T-helper 17 cell (primary cell): ENCODE measurements at places on chromosomes 11 and 22.
A peak's percentile ranks its signal among the peaks of the same experiment; 100 is the strongest.

DNA sequence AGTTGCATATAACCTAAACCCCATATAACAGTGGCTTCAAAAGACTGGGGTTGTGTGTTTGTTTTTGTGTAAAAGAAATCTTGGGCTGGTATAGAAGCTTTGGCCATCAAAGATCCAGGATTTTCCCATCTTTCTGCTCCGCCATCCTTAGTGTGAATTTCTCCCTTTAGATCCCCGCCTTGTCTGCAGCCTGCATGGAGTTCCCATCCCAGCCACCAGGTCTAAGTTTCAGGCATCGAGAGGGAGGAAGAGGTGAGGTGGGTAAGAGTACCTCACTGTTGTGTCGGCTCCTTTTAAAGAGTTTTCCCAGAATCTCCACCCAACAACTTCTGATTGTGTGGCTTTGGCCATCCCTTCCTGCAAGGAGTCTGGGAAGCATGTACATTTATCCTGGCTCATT, 195.5 kb upstream of the SORL1-AS1 start:
- DNase-seq = no peak

DNA sequence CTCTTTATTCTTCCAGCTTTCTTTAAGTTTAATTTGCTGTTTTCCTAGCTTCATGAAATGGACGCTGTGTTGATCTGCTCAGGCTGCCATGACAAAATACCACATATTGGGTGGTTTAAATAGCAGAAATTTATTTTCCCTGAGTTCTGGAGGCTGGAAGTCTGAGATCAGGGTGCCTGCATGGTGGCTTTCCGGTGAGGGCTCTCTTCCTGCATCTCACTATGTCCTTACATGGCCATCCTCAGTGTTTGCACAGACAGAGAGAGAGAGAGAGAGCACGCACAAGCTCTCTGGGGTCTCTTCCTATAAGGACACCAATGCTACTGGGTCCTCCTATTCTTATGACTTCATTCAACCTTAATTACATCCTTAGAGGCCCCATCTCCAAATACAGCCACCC, 28.7 kb downstream of the MCAM start:
- DNase-seq = no peak

GRCh38 chr11:95521133-95521542, 268.4 kb downstream of the FAM76B start:
- DNase-seq = no peak

DNA sequence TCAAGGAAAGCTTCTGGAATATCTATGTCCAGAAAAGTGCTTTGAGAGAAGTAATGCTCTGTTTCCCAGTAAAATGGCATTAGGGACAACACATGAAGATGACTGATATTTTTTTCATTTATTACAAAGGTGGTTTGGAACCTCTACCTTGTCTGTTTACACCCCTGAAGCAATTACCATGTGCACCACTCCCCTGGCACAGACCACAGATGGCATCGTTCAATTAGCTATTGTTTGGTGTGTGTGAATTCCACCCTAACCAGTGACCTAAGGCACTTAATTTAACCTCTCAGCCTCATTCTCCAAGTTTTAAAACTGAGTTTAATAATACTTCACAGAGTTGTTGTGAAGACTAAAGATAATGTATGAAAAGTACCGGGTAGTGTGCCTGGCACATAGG, 127.6 kb upstream of the BMAL1 start:
- no peak for DNase-seq

DNA sequence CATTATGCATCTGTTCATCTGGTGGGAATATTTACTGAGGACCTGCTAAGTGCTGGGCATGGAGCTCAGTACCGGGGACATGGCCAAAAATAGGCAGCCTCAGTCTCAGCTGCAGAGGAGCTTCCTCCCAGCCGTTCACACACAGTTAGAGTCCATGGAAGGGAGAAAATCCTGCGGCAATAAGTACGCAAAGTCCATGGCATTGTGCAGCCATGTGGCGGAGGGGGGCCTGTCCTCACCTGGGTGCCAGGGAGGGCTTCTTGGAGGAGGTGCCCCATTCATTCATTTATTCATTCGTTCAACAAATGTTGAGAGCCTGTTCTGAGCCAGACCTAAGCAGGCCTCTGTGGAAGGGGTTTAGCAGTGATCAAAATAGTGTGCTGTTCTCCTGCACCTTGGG, 59.3 kb upstream of the ANO1 start:
- no peak for DNase-seq

GRCh38 chr11:123601136-123601535, 53.3 kb downstream of the SCN3B start:
- DNase-seq = no peak

DNA sequence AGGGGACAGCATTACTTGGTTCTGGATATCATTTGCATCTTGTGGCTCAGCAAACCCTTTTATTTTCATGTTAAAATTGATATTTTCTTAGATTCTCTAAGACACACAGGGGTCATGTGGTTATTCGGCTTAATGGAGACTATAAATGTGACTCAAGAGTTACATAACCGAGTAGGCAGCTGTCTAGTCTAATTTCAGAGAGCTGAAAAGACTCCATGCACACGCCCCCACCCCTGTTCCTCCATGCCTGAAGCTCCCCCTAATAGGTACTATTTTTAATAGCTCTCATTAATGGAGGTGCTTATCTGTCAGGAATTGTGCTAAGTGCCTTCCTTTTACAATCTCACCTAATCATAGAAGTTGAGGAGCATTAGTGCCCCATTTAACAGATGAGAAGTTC, 189.2 kb upstream of the ARHGAP20 start:
- no peak for DNase-seq

DNA sequence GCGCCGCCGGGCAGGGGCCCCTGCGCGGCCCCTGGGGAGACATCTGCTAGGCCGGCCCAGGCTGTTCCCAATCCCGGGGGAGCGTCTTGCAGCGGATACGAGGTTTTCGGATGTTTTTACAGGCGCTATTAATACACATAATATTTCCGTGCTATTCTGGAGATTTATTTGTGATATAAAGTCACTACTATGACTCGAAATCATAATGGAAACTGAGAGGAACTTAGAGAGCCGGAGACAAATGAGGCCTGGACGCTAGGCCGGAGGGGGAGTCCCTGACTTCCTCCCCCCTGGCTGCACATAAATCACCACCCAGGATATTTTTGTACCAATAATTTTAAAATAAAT, 91.7 kb upstream of the ANO1 start:
- DNase-seq = no peak

DNA sequence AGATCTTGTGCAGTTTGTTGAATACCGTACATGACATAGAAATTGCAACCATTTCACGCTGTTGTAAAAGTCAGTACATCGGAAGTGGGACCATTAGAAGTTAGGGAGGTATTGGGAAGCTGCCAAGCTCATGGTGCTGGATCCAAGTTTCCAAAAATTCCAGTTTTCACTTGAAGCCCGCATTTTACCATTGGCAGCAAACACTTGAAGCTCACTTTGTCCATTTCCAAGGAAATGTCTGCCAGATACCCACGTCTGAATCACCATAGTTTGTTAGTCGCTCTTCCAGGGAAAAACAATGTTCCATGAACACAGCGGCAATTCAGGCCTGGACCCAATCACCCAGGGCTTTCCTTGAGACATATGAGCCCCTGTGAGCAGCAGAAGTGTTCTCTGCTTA, 22.6 kb upstream of the PARVB start:
- DNase-seq = no peak

DNA sequence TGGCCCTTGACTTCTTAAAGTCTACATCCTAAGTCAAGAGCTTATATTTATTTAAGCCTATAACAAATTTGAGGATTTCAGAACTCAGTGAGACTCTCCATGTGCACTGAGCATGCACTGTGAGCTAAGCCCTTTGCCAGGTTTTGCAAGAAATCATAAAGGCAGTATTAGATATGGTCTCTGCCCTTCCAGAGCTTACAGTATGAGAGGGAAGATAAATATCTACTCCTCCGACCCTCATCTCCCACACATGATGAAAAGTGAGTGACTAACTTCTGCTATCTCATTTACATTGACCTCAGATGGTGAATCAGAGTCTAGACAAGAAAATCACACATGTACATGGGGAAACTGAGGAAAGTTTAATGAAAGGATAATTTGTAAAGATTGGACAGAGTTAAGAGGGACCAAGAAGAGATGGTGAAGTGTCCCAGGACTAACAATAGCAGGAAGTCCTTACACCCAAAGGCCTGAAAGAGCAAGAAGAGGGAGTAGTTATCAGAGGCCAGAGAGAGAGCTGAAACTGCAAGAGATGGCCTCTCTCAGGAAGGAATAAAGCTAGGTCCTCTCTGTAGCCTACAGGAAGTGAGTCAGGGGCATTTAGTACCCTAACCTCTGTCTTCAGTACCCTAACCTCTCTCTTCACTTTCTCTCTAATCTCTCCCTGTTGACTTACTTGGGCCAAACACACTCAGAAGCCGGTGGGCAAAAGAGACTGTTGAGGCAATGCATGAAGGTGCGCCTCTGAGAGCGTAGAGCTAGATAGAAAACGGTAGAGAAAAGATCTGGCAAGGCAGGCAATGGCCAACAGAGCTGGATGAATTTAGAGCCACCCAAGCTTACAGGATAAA, 23.0 kb upstream of the BLID start:
- no peak for DNase-seq

DNA sequence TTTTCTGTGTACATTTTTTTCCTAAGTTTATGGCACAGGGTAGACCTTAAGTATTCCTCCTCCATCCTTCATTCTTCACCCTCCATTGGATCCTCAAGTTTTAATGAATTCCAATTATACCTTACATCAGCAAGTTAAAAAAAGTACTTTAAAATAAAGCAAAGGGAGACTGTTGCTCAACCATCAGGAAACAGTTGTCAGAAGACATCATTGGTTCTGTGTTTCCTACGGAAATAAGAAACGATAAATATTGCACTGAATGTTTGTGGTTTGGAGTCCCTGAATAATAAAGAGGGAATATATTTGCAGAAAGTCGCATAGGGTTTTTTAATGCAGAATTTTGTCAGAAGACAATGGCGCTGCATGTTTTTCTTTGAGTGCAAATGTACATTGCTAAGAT, 28.1 kb upstream of the LDHA start:
- no peak for DNase-seq

DNA sequence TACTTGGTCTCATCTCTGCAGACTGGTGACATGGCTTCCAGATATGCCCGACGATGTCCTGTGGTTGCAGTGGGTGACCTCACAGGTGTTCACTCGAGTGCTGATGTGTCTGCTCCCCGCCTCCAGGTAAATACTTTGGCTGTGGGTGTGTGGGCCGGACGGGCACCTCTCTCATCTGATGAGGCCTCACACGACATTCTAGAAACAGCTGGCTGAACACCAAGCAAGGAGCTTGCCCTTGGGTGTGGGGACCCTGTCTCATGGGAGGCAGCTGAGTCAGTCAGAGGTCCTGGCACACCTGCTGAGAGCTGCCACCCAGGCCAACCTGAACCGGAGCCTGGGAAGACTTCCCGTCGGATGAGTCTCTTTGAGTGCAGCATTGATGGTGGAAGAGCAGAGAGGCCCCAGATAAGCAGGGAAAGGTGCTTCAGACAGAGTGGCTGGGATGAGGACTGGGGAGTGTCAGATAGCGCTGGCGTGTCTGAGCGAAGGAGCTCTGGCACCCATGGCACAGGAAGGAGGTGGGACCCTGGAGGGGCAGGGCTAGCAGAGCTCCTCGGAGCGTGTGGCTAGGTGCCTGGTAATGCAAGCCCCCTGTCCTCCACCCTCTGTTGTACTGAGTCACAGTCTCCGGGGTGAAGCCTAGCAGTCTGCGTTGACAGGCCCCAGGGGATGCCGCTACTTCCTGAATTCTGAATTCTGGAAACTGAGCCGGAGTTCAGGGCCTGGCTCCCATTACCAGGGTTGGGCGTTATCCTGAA, 10.4 kb upstream of the SAMM50 start:
- DNase-seq = no peak

GRCh38 chr11:75429902-75430713, 2.9 kb downstream of the KLHL35 start:
- DNase-seq = peak; percentile 55

- DNase-seq = no peak
These were observed 34.2 kb downstream of the DNHD1 start for GRCh38 chr11:6531267-6531752.

DNA sequence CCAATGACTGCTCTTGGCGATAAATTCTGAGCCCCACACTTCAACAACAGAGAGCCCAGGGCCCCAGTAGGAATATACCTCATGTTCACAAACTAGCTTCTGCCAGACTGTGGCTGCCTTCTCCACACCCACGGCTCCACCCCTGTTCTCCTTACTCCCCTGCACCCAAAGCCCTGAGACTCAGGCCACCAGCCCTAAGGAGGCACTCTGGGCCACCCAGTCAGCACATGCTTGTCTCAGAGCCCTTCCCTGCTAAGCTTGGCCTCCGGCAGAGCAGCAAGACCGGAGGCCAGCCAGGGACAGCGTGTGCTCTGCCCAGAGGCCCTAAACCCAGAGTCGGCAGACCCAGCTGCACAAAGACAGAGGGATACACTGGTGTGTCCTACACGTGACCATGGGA, 27.9 kb downstream of the SPATA19 start:
- no peak for DNase-seq

DNA sequence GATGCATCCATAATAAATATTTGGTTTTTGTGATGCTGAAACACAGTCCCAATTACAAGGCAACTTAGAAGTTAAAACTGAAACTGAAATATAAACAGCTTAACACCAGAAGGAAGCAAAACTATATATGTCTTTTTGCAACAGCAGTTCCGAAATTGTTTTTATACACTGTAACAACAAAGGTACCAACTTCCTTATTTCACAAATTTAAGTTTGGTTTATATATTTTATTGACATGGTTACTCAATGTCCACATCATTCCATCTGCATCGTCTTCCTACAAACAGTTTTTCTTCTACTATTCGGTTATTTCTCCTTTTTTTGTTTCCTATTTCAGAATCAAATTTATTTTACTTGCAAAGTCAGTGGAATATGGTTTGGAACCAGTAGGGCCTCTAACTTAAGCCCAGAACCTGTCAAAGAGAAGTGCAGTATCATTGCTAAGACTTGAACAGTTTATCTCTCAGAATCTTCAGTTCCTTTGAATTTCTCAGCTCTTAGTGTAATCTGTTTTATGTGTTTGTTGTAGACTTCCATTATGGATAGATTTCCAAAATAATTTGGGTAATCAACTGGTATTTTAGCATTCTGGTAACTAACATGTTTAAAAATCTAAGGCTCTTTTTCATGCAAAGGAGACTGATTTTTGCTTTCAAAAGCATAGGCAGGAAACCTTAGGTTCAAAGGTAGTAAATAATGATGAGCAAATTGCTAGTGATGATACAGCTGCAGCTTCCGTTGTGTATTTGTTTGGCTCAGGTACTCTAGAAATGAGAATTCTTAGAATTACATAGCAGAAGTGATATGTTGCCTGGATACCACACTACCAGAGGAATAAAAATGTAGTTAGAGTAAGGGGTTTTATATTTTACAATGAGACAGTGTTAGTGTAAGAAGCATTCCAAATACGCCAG, 8.2 kb upstream of the HSPA8 start:
- DNase-seq = no peak

GRCh38 chr11:121576531-121576930, 123.8 kb upstream of the SORL1-AS1 start:
- no peak for DNase-seq

- DNase-seq = peak; percentile 5
These were observed 10.5 kb downstream of the GTPBP1 start for GRCh38 chr22:38716271-38716670.

GRCh38 chr11:8368194-8368593, 104.5 kb upstream of the LMO1 start:
- DNase-seq = no peak
